ENCODE measurements at places on chromosomes 16 and 17.

DNA sequence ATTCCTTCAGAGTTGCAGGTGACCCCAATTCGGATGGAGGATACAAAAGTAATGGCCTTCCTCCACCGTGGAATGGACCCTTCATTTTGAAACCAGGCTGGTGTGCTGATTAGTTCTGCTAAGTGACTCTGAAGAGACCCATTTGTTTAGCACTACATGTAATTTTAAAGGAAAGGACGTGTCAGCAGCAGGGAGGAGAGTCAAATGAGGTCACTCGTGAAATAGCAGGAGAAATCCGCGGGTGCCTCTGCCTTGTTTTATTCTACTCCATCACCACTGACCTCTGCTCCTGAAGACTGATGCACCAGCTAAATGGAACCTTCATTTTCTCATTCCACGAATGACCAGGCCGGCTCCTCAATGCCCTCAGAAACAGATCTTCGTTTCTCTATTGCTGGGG lies 589.2 kb downstream of the CDH11 start:
- DNase-seq: no peak

DNA sequence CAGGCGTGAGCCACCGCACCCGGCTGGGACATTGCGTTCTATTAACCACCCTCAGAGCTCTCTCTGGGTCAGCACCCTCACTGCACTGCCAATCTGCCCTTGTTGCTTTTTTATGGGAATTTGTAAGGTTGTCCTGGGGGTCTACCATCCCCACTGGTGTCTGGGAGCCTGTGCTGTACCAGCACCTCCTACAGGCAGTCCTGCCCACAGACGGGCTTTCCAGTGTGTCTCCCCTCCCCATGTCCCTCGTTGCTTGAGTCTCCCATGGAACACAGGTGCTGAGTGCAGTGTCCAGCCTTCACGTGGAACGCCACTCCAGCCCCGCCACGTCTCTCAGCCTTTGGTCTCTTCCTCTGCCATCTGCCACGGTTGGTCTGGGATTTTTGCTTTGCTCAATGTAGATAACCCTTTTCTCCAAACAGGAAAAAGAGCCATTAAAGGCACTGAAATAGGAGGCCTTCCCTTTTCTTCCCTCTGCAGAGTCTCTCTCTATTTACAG lies 68.0 kb upstream of the CBX4 start:
- DNase-seq: no peak

DNA sequence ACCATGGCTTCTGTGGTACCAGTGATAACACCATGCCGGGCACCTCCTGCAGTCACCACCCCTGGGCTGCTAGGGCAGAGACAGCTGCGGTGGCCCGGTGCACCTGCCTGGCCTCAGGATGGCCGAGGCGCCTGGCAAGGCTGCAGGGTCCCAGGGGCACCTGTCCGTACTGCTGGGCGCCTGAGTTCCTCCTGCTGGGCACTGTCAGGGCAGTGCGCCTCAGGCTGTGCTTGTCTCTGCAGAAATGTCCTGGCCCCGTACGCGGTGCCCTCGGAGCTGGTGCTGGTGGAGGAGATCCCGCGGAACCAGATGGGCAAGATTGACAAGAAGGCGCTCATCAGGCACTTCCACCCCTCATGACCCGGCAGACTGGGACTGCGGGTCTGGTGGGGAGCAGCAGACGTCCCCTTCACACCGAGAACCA lies 17.7 kb upstream of the CDH15 start:
- DNase-seq: no peak

GRCh38 chr16:84986102-84986501 lies 25.2 kb downstream of the ZDHHC7 start:
- DNase-seq: no peak

DNA sequence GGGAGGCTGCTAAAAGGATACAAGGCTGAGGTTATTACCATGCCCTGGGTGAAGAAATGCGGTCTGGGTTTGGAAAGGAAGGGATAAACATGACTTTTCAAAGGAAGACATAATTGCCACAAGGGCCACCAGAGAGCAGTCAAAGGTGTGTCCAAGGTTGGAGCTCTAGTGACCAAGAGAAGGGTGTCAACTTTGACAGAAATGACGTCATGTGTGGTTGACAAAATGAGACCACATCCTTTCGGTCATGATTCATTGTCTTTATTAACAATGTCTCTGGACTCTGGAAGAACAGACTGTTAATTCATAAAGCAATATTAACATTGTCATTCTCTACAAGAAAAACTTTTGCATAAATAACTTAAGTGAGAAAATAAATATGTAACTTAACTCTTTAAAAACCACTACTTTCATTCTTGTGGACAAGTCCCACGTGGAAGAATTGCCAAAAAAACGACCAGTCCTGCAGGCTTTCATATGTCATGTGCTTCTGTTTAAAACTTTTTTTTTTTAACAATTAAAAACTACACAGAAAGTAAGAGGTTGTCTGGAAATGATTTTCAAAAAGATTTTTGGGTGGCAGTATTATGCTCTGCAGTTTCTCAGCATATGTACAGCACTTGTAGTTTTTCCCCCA lies 5.0 kb downstream of the SOST start:
- no peak for DNase-seq

GRCh38 chr17:39927929-39928857 lies 661 bp downstream of the LRRC3C start:
- DNase-seq: no peak

- DNase-seq: no peak
These were observed 96.5 kb upstream of the AKTIP start for GRCh38 chr16:53599548-53599947.

DNA sequence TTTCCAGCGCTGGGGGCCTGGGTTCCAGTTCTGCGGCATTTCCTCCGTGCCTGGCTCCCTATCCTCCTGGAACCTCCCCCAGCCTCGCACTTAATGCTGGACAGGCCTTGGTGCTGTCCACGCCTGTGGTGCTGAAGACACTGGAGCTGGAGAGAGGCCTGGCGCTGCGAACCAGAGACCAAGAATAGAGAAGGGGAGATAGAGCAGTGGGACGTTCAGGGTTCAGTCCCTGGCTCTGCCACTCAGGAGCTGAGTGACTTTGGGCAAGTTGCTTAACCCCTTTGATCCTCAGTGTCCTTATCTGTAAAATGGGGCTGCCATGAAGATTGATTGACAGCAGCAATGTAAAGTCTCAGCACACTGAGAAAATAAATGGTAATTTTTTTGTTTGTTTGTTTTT lies 11.9 kb downstream of the SBK1 start:
- DNase-seq: no peak

GRCh38 chr17:36668824-36669223 lies 67.4 kb downstream of the MRM1 start:
- DNase-seq: no peak

GRCh38 chr17:56913353-56913866 lies 439 bp downstream of the TRIM25 start:
- no peak for DNase-seq

DNA sequence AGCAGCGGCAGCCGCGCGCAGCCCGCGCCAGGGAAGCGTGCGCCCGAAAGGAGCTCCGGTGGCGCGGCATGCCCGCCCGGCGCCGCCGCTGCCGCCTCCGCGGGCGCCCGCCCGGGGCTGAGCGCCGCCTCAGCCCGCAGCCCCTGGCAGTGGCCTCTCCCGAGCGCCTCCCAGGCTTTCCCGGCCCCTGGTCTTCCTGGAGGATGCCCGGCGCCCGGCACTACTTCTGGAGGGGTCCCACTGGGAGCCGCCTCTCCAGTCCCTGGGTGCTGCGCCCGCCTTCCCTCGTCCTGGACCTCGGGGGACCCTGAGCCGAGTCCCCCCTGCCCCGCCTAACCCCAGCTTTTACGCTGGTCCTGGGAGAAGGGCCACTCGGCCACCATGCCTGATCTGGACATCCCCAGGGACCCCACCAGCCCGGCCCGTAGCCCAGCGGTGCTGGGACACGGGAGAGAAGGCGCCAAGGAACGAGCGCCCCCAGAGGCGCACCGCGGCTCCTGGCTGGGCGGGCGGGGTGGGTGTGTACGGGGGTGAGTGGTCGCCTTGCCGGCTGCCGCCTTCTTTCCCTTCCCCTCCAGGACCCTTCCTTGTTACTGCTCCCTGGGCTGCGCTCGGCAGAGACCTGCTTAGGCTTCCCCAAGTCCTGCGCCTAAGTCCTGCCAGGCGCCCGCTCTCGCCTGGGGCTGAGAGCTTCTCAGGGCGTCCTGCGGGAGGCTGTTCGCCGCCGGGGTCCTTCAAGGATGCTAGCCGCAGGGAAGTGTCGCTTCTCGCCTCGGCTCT lies 704 bp downstream of the ASIC2 start:
- DNase-seq: no peak

DNA sequence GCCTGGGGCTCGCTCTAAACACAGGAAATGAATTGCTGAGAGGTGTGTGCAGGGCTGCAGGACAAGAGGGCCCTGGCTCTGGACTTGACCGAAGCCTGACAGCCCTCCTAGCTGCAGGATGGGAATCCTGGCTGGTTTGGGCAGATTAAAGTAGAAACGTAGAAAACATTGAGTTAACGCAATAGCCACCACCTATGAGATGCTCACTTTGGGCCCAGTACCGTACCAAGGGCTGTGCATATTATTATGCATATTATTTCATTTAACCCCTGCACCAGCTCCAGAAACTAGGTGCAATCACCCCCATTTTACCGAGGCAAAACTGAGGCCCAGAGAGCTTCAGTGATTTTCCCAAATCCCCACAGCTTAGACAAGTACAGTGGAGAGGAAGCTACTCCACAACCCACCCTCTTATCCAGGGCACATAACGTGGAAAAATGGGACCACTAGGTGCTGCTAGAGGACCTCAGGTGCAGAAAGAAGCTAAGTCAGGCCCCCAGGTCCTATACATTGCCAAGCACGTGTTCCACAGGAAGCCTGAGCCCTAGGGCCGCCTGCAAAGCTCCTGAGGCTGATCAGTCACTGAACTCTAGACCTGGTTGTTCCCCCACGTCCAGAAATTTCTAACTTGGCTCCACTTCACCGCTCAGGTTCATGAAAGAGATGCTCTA lies 79.2 kb downstream of the MYH11 start:
- no peak for DNase-seq

Measured in NCI-H1417 treated with DMSO at 0.1 percent for 48 hours (cell line).